ENCODE measurements at places on chromosomes 7 and 10.

GRCh38 chr10:3201796-3202195 lies 29.2 kb upstream of the PITRM1 start:
- H3K4me1 ChIP-seq: peaks cover 12% of the 10 kb centered on the region
- no peaks in the 10 kb centered on the region for H3K27me3 ChIP-seq
- no peaks in the 10 kb centered on the region for H3K36me3 ChIP-seq
- no peak for DNase-seq
- H3K4me3 ChIP-seq: no peak overlapping the region

GRCh38 chr10:75982611-75983369 lies 551.4 kb downstream of the LRMDA start:
- no peak overlapping the region for H3K4me3 ChIP-seq
- no peak overlapping the region for H3K27ac ChIP-seq
- DNase-seq: no peak
- no peaks in the 10 kb centered on the region for H3K36me3 ChIP-seq
- H3K27me3 ChIP-seq: no peaks in the 10 kb centered on the region

DNA sequence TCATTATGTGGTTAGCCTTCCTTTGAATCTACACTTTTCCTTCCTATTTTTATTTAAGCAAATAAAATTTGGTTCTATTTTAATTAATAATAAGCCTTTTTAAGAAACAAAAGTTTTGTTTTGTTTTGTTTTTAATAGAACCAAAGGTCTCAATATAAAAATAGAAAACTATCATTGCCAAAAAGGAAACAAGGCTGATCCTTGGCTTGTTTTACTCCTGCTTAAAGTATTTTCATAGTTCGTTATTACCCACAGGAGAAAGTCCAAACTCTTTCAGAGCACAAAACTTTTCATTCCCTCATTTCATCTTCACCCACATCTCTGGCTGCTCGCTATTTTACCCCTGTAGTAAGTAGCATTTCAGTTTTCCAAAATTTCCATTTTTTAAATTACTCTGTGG lies 374.8 kb downstream of the SEMA3D start:
- no peak overlapping the region for H3K27ac ChIP-seq
- H3K4me1 ChIP-seq: no peaks in the 10 kb centered on the region
- no peak for DNase-seq
- H3K27me3 ChIP-seq: no peaks in the 10 kb centered on the region
- H3K36me3 ChIP-seq: no peaks in the 10 kb centered on the region

- no peaks in the 10 kb centered on the region for H3K36me3 ChIP-seq
- H3K4me3 ChIP-seq: no peak overlapping the region
- DNase-seq: no peak
- H3K4me1 ChIP-seq: no peaks in the 10 kb centered on the region
- H3K27me3 ChIP-seq: peaks cover 42% of the 10 kb centered on the region
These were observed 273.9 kb upstream of the NFE2L3 start for GRCh38 chr7:25877802-25878789.

DNA sequence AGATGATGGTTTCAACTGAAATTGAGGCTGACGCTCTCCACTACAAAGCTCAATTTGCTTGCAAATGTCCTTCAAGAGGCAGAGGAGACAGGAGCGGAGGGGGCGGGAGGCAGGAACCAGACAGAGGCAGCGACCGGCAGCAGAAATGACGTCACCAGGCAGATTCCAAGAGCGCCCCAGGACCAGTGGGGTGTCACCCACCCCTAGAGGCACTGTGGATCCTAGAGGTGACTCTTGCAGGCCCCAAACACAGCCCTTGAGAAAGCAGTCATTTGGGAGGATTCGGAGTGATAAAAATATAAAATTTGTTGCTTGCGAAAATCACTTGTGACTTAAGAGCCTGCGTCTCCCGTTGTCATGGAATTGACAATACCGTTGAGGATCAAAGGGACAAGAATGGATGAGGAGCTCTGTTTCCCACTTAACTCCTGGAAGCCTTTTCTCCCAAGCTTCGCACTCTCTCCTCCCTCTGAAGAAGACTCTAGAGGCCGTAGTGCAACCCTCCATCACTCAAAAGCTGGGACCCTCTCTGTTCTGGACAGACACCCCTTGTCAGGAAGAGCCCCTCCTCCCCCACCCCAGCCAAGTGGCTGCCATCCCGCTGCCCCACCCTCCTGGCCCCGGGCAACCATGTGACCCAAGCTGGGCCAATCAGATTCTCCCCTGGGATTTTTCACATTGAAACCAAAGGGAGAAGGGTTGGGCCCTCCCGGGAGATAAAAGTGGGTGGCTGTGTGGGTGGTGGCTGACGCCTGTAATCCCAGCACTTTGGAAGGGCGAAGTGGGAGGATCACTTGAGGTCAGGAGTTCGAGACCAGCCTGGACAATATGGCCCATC lies 16.3 kb upstream of the SLC29A4 start:
- no peak overlapping the region for H3K4me3 ChIP-seq
- H3K27me3 ChIP-seq: no peaks in the 10 kb centered on the region
- DNase-seq: no peak
- no peak overlapping the region for H3K27ac ChIP-seq
- 0 out of 2 replicates have a peak, but pooled peaks cover 3% of the 10 kb centered on the region for H3K4me1 ChIP-seq

DNA sequence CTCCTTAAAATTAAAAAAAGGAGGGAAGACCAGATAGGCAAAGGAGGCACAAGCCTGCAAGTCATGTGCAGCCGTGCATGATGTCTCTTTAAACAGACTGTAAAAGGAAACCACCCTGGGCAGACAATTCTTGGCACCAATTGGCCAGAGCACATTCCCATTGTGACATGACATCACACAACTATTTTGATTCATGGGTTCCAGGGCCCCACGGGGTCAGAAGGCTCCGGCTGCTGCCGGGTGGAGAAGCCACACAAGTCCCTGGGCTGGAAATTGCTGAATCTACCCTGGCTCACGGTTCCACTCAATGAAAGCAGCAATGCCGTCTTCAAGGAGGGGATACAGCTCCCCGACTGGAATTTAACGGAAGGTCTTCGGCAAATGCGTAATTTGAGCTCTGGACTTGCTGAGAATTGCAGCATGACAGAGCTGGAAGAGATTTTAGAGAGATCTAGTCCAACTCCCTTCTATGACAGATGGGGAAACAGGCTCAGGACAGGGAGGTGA lies 140.5 kb downstream of the PRKAG2 start:
- H3K27ac ChIP-seq: peak overlapping the region; percentile 90
- H3K4me1 ChIP-seq: peaks cover 31% of the 10 kb centered on the region
- peak overlapping the region; percentile 83 for H3K4me3 ChIP-seq
- no peaks in the 10 kb centered on the region for H3K36me3 ChIP-seq

GRCh38 chr7:157485361-157485831 lies 148.6 kb downstream of the DNAJB6 start:
- no peaks in the 10 kb centered on the region for H3K36me3 ChIP-seq
- H3K4me1 ChIP-seq: no peaks in the 10 kb centered on the region
- no peak for DNase-seq
- H3K4me3 ChIP-seq: no peak overlapping the region
- H3K27me3 ChIP-seq: no peaks in the 10 kb centered on the region
- H3K27ac ChIP-seq: no peak overlapping the region

GRCh38 chr10:5631936-5632335 lies 34.5 kb downstream of the ASB13 start:
- DNase-seq: no peak
- no peaks in the 10 kb centered on the region for H3K27me3 ChIP-seq
- H3K4me3 ChIP-seq: no peak overlapping the region
- H3K27ac ChIP-seq: no peak overlapping the region

Data from Panc1 (cell line).